ENCODE measurements at places on chromosomes 7 and 10.
A peak's percentile ranks its signal among the peaks of the same experiment; 100 is the strongest.

DNA sequence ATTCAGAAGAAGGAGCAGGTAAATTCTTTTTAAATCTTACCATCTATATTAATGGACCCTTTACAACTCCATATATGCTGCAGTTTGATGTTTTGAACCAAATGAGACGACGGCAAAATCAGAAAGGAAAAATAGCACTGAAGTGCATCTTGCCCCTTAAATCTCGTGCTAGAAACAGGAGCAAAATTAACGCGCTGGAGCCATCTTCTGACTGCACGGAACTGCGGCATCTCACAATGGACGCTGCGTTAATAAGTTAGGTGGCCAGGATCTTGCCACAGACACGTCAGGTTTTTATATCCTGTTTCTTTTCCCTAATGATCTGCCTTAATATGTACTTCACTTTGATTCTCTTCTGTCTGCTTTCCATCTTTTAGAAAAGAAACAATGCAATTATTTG is 354.5 kb downstream of the TFEC start:
- DNase-seq: no peak

- no peak for DNase-seq
Observed at GRCh38 chr7:132257253-132257652, 319.0 kb downstream of the PLXNA4 start.

DNA sequence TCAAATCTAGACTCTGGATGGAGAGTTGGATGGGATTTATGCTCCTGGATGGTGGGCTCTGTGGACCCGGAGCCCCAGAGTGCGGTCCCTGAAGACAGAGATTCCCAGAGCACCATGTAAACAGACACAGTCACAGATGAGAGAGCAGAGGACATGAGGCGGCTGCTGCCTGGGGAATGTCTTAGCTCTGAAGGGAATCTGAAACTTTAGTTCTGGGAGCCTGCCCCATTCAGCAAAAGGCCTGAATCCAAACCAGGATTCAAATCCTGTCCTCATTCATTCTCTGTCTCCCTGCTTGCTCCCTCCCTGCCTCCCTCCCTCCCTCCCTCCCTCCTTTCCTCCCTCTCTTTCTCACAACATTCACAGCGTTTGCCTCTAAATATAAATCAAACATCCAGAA is 49.5 kb upstream of the CALD1 start:
- no peak for DNase-seq

DNA sequence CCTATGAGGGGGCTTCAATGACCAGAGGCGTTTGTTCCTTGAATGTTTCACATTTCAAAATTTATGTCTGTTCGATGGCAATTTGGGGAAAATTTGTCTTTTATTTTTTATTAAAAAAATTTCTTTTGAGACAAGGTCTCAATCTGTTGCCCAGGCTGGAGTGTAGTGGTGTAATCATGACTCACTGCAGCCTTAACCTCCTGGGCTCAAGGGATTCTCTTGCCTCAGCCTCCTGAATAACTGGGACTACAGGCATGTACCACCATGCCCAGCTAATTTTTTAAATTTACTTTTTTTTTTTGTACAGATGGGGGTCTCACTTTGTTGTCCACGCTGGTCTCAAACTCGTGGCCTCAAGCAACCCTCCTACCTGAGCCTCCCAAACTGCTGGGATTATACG is 39.7 kb downstream of the OTUD1 start:
- DNase-seq: no peak

DNA sequence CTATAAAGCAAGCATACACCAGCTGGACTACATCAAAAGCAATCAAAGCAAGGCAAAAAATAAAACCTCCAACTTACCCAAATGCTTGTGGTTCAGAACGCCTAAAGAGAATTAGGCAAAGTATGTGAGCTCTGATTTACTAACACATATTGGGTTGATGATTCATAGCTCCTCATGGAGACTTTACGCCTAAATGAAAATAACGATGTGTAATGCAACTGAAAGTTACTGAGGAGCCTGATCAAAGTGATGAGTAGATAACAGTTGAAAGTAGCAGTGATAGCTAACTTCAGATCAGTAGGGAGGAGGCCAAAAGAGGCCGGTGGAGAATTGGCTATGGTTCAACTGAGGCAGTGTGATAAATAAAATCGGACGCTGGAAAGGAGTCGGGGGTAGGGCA is 85.0 kb downstream of the MPP7 start:
- peak; percentile 86 for DNase-seq

DNA sequence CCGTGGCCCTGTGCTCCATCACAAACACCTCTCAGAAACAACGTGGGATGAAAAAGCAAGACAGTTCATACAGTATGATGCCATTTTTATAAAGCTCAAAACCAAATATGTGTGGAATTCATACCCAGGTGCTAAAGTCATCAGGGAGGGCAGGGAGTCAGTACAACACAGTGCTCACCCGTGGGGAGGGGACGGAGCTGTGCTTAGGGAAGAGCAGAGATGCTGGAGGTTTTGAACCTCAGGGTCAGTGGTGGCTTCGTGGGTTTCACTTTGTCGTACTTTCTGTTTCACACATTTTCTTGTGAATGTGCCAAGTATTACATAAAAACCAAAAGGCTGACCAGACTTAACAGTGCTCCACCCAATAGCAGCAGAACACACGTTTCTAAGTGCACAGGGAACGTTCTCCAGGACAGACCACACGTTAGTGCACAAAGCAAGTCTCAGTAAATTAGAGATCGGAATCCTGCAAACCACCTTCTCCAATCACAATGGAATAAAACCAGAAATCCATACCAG is 21.2 kb downstream of the ZMIZ2 start:
- peak; percentile 36 for DNase-seq

DNA sequence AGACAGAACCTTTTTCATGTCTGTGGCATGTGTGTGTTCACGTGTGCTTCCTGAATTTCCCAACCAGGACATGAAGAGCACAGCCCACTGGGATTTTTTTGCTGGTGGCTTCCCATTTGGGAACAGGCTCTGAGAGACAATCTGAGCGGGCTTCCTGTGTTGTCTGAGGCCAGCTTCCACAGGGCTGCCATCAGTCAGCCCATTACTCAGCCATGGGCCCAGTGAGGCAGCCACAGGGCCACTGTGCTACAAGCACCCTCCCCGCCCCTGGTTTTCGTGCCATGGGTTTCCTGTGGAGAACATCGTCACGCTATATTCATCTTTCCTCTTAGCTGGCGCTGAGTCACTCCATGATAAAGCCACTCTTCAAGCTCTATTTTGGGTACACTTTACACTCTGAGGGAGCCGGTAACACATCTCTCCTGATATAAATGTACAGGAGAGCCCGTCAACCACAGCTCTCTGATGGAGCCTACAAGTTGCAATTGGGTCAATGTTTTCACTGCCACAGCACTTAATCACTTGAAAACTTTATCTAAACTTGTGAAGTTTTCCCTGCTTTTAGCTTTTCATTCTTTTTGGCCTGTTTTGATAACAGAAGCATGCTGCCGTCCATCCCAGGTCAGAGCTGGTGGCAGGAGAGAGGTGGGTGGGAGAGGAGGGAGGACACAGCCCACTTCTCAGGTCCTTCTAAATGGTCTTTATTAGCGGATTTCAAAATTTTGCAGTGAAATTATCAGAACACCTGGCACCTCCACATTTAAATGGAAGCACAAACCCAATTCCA is 96.9 kb downstream of the HIPK2 start:
- DNase-seq: peak; percentile 87

GRCh38 chr10:44936314-44936975 is 23.2 kb upstream of the RASSF4 start:
- DNase-seq: no peak

- DNase-seq: no peak
Observed at GRCh38 chr7:150954201-150954985, 23.7 kb downstream of the KCNH2 start.

Measured in GM04503 (cell line).